H54 (cell line): ENCODE measurements at places on chromosomes 6 and 20.

GRCh38 chr20:49545572-49545971, 22.4 kb downstream of the PTGIS start:
- DNase-seq = no peak

- DNase-seq = no peak
Measured at GRCh38 chr6:83609248-83609647, 96.9 kb downstream of the PRSS35 start.

GRCh38 chr6:113406048-113406695, 451.0 kb upstream of the MARCKS start:
- DNase-seq = no peak

DNA sequence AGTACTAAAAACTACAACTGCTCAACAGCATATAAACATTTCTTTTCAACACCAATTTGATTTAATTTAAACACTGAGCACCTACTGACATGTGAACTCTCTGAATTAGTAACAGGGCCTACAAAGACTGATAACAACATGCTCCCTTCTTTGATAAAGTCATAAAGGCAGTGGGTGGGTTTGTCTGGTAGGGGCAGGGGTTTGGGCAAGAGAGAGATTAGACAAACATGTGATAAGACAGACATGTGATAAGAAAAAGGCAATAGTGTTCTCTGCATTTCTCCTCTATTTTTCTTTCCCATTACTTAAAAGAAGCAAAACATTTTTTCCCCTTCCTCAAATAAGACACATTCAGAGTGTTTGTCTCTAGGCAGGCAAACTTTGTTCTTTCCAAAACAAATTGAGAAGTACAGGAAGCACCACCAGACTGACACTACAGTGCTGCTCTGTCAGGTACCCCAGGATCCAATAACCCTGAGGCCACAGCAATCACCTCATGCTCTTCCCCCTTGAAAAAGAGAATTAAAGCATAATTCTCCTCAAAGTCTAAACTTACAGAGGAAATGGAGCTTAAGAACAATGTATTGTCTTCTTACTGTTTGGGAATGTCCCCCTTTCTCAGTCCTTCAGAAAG, 11.9 kb downstream of the C6orf52 start:
- DNase-seq = no peak

DNA sequence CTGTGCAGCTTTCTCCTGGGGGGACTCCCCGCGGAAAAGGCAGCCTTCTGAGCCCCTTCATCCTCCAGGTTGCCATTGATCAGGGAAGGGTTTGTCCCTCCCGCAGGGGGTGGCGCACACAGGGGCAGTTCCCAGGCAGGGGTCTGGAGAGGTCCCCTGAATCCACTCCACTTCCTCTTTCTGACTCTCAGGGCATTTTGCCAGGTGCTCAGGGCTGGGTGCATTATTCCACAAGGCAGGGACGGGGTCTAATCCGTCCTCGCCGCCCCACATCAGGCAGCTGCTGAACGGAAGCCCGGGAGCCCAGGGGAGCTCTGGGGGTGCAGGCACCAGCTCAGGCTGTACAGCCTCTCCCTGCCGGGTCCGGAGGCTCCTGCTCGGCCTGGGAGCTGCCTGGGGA, 180.9 kb downstream of the TTLL2 start:
- DNase-seq = no peak

GRCh38 chr20:51428401-51429143, 113.9 kb downstream of the NFATC2 start:
- DNase-seq = no peak

GRCh38 chr20:34995696-34996095, 40.0 kb downstream of the MYH7B start:
- DNase-seq = no peak

GRCh38 chr20:53284256-53284655, 309.4 kb downstream of the ZNF217 start:
- DNase-seq = no peak

GRCh38 chr20:60630609-60631008, 621.5 kb upstream of the CDH4 start:
- DNase-seq = no peak

GRCh38 chr6:99846006-99846405, 148.0 kb downstream of the MCHR2 start:
- no peak for DNase-seq

- DNase-seq = no peak
Measured at GRCh38 chr6:149473080-149474052, 11.4 kb downstream of the ZC3H12D start.

DNA sequence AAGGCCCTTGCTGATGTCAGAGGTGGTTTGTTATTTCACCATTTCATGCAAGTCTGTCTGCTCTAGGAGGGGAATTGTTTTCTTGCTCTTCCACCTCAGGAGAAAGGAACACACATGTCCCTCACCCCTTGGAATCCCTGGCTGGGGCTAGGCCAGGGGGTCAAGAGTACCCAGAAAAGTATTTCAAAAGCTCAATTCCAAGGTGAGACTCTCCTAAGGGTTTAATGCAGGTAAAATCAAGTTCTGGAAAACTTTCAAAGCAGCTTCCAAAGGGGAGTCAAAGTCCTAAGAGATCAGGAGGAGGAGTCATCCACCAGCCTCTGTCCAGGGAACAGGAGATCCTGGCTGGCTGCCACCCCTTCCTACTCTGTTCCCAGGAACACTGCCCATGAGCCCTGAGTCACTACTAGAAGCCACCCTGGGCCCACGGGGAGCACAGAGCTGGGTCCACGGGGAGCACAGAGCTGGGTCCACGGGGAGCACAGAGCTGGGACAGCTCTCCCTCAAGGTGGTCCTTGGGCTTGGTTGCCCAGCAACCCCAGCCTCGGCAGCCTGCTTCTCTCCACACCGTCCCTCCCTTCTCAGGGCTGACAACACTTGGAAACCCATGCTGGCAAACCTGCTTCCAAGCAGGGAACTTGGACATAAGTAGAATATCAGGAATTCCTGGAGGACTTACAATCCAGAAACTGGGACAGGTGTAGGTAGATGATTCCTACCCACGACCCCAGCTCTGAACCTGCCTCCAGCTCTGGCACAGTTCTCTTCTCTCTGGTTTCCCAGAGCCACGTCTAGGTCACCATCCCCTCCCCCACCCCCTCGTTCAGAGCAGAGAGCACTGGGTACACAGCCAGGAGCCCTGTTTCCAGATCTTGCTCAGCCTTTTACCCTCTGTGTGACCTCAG, 35.3 kb upstream of the CDKN1A start:
- DNase-seq = peak; percentile 90

DNA sequence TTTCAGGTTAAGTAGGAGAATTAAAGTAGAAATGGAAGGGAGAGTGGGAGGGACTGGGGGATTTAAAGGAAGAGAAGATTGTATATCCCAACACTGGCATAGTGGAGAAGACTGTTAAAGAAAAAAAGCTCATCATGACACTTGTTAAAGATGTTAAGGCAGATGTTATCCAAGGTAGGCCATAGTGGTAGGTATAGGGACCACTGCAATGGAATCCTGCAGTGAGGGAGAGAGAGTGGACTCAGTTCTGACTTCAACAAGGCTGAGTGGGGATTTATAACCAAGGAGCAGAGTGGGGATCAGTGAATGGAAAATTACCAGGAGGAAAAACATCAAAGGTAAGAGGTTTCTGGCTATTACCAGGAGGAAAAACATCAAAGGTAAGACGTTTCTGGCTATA, 21.1 kb downstream of the SMPDL3A start:
- DNase-seq = no peak

DNA sequence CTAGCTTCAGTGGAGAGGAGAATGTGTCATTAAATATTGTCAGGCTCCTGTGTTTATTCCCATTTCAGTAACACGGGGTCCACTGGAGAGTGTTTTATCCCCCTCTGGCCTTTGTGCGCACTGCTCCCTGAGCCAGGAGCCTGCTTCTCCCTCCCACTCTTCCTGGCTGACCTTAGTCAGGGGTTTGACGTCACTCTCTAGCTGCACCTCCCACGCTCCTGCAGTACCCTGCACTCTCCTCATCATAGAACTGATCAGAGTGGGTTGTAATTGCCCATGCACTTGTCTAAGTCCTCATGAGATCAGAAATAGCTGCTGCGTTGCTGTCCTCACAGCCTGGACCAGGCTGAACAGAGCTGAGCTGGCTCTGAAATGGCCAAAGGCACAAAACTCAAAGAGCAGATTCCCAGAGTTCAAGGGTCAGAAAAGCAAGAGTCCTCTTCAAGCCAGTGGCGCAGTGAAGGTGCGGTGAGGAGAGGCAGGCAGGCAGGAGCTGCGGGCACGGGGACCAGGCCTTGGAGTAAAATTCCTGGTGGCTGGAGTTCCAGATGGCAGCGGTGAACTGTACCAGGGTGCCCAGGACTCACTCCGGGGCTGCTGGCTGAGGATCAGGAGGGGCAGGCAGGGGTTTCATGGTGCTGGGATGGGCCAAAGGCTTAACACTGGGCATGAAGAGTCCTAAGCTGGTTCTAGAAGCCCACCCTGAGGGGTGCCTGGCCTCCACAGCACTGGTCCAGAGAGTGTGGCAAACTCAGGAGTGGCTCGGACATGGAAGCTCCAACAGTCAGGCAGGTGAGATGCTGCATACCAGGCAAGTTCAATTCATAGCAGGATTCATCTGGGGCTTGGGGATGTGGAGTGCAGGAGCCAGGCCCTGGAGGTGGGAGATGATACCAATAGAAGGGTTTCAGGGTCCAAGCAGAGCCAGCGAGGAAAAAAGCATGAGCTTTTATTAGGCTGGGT, 170.9 kb downstream of the SCP2D1 start:
- no peak for DNase-seq

DNA sequence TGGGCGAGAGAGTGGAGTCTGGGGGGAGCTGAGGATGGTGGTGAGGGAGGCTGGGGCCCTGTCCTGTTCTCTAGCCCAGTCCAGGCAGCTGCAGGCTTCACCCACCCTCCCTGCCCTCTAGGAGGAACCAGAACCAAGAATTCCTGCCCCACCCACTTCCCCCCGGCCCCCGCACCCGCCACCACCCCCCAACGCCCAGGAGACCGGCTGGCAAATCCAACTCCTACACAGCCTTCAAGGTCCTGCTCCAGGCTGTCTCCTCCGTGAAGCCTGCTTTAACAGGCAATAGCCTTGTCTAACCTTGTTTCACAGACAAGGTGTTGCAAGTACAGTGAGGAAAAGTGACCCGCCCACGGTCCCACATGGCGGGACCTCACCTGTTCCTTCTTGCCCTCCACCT, 2.4 kb downstream of the SPDEF start:
- DNase-seq = no peak

- DNase-seq = no peak
Measured at GRCh38 chr6:45617441-45617840, 239.7 kb upstream of the SUPT3H start.

DNA sequence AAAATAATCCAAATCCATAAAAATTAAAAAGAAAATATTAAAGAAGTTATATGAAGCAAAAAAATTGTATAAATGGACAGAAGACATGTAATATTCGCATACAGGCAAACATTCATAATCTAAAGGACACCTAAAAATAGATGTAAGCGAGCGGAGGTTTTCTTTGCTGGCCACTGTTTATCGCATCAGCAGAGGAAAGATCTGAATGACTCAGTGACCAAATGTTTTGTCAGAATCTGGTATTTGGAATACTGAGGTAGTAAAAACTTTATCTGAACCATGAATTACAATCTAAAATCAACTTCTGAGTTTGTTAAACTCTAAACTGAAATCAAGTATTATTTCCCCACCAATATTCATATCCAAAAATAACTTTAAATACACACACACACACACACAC, 7.8 kb downstream of the TSPYL4 start:
- DNase-seq = no peak

DNA sequence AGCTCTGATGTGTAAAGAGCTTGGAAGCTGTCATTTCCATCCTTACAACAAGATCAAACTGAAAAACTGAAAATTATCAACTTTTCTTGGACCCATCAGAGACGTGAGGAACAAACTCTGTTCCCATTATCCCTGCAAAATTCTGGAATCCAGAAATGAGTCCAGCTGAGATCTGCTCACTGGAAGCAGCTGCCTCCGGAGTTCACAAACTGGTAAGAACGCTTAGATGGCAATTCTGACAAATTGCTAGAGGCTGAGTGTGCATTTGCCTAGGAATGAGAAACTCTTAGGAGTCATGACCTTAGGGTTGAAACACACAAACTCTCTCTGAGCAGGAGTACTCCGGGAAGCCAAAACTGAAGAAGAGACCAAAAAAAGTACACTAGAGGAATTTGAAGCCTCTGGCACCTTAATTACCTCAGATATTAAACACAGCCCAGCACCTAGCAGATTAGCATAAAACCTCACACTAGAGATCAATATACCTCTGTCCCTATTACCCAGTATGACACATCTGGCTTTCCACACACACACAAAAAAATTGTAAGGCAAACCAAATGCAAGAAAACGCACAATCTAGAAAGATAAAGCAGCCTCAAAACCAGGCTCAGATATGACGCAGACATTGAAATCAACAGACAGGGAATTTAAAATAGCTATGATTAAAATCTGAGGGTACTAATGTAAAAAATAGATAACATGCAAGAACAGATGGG, 233.5 kb upstream of the SGK1 start:
- peak; percentile 3 for DNase-seq

- DNase-seq = no peak
Measured at GRCh38 chr6:133817460-133818047, 71.4 kb upstream of the TCF21 start.
